ENCODE measurements at places on chromosomes 13 and 19. TPM values are rescaled to one million over a fixed set of nuclear protein-coding genes. Genes with fewer than 3 reads are reported as not detected.

ZNF780B gene
- 20.3 TPM for total RNA-seq

IZUMO4 gene
- total RNA-seq = not detected

PCCA gene
- total RNA-seq = 60.6 TPM

IGFL1 gene
- total RNA-seq = not detected

IFNL2 gene
- total RNA-seq = not detected

DNA sequence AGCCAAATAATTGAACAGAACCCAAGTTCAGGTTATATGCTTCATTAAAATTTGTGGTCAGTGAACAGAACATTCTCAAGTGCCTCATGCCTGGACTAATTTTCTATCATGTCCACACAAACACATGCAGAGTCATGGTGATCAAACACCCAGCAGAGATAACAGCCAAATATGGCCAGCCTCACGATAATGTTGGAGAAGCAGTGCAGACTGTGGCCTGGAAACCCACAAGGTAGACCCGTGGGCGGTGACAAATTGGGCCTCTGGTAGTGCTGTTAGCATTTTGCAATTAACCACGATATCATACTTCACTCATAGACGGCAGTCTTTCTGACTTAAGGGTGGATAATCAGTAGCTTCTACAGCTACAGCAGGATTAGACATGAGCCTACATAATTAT, 35.0 kb upstream of the VWA8 start:
- H3K4me3 ChIP-seq = no peak overlapping the region
- H3K36me3 ChIP-seq = no peaks in the 10 kb centered on the region
- no peak for DNase-seq
- H3K27me3 ChIP-seq = no peaks in the 10 kb centered on the region

DNA sequence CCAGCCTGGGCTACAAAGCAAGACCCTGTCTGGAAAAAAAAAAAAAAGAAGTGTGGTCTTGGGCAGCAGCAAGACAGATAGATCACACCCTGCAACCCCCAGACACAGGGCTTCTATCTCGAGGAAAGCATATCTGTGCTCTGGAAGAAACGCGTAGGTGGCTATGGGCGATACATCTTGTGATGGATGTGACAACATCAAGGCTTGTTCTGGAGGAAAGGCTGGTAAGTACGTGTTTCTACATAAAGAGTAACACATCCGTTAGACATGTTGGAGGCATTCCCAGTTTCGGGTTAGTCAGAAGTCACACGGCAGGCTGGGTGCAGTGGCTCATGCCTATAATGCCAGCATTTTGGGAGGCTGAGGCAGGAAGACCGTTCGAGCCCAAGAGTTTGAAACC, 6.6 kb upstream of the DHDH start:
- no peak overlapping the region for H3K4me3 ChIP-seq
- H3K4me1 ChIP-seq = no peaks in the 10 kb centered on the region
- H3K27ac ChIP-seq = no peak overlapping the region
- peaks cover 10% of the 10 kb centered on the region for H3K27me3 ChIP-seq

GRCh38 chr19:46629546-46630025, 4.7 kb upstream of the PTGIR start:
- H3K27me3 ChIP-seq = peaks cover 30% of the 10 kb centered on the region
- H3K4me3 ChIP-seq = no peak overlapping the region
- H3K27ac ChIP-seq = no peak overlapping the region
- no peaks in the 10 kb centered on the region for H3K36me3 ChIP-seq

GRCh38 chr13:51801631-51802099, 2.3 kb downstream of the DHRS12 start:
- H3K36me3 ChIP-seq = no peaks in the 10 kb centered on the region
- DNase-seq = peak; percentile 92
- peak overlapping the region; percentile 74 for H3K27ac ChIP-seq
- H3K4me3 ChIP-seq = no peak overlapping the region
- H3K27me3 ChIP-seq = no peaks in the 10 kb centered on the region
- peaks cover 58% of the 10 kb centered on the region for H3K4me1 ChIP-seq

- no peak overlapping the region for H3K27ac ChIP-seq
- H3K27me3 ChIP-seq = no peaks in the 10 kb centered on the region
- H3K36me3 ChIP-seq = no peaks in the 10 kb centered on the region
- DNase-seq = no peak
- H3K4me3 ChIP-seq = no peak overlapping the region
Observed at GRCh38 chr19:33395561-33396550, 22.3 kb downstream of the CEBPG start.

GRCh38 chr19:2168619-2169424, 5.1 kb downstream of the DOT1L start:
- no peaks in the 10 kb centered on the region for H3K27me3 ChIP-seq
- peak overlapping the region; percentile 54 for H3K27ac ChIP-seq
- peaks cover 33% of the 10 kb centered on the region for H3K4me1 ChIP-seq
- H3K4me3 ChIP-seq = no peak overlapping the region
- H3K36me3 ChIP-seq = no peaks in the 10 kb centered on the region

DNA sequence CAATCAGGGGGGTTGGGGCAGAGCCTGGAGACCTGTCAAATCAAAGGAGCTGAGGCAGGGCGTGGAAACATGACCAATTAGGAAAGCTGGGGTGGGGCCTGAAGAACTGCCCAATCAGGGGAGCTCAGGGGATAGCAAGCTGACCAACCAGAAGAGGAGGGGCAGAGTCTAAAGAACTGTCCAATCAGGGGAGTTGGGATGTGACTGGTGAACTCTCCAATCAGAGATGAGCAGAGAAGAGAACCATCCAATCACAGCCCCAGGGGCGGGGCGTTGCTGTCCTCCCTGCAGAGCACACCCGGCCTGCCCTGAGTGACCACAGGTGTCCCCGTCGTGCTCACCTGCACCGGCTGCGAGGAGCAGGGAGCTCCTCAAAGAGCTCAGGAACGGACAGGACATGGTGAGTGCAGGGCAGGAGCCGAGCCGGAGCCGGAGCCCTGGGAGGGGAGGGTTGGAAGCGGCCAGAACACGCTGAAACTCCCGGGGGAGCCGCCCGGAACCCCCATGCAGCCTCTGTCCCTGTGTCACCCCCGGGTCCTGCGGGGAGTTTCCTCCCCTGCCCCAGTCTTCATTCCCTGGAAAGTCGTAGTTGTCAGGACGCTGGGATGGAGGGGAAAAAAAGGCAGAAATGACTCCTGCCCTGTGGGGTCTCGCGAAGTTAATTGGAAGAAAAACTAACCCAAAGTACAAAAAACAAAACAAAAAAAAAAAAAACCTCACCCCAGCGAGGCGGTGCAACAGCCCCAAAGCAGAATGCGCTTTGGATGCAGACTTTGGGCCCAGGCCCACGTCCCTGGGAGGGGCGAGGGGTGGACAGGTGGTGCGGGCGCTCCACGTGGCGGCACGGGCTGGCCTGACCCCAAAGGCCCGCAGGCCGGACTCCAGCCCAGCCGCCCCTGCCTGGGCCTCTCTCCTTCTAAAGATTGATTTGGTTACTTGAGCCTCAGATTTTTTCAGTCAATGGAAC, at the start of gene ZNF556:
ZNF556 (plus strand) TSS at position 311 of the 967 bp plus-strand sequence; CDS start at position 398, 87 bp downstream.
- no peaks in the 10 kb centered on the region for H3K4me1 ChIP-seq
- H3K36me3 ChIP-seq = no peaks in the 10 kb centered on the region
- no peak for DNase-seq
- no peak within 1 kb of the TSS for H3K4me3 ChIP-seq
- H3K27ac ChIP-seq = no peak within 1 kb of the TSS

GRCh38 chr19:9792206-9793070, 23.9 kb upstream of the ZNF846 start:
- H3K27ac ChIP-seq = no peak overlapping the region
- peak overlapping the region; percentile 88 for H3K4me3 ChIP-seq
- peaks cover 5% of the 10 kb centered on the region for H3K27me3 ChIP-seq
- peaks cover 12% of the 10 kb centered on the region for H3K4me1 ChIP-seq

GRCh38 chr19:43599635-43600295, 3.4 kb downstream of the ZNF576 start:
- no peak overlapping the region for H3K27ac ChIP-seq
- H3K4me1 ChIP-seq = no peaks in the 10 kb centered on the region
- no peak overlapping the region for H3K4me3 ChIP-seq
- no peaks in the 10 kb centered on the region for H3K27me3 ChIP-seq
- no peaks in the 10 kb centered on the region for H3K36me3 ChIP-seq
- DNase-seq = no peak

GRCh38 chr13:75154331-75154730, 327.6 kb downstream of the TBC1D4 start:
- H3K27ac ChIP-seq = no peak overlapping the region
- no peaks in the 10 kb centered on the region for H3K4me1 ChIP-seq
- H3K27me3 ChIP-seq = no peaks in the 10 kb centered on the region
- no peaks in the 10 kb centered on the region for H3K36me3 ChIP-seq
- DNase-seq = no peak

DNA sequence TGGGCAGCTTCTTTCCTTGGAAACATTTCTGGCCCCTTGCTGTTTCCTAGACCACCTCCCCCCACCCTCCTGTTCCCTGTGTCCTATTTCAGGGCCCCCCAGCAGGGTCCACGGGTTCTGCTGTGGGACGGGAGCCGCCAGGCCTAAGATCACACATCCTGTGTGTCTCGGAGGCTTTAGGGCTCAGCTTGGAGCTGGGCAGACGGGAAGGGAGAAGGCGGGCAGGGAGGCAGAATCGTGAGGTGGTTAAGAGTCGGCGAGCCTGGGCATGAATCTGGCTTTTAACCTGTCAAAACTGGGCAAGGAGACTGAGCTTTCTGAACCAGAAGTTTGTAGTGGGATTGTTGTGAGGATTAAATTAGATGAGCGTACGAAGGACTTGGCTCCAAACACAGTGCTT, 4.8 kb downstream of the KCNC3 start:
- no peak overlapping the region for H3K4me3 ChIP-seq
- H3K36me3 ChIP-seq = no peaks in the 10 kb centered on the region
- H3K4me1 ChIP-seq = peaks cover 3% of the 10 kb centered on the region

GRCh38 chr13:61761690-61762089, 346.0 kb upstream of the PCDH20 start:
- DNase-seq = no peak
- no peaks in the 10 kb centered on the region for H3K4me1 ChIP-seq
- H3K27ac ChIP-seq = no peak overlapping the region
- no peaks in the 10 kb centered on the region for H3K36me3 ChIP-seq
- H3K27me3 ChIP-seq = no peaks in the 10 kb centered on the region

GRCh38 chr19:802498-803098, 5.3 kb downstream of the PTBP1 start:
- no peak overlapping the region for H3K4me3 ChIP-seq
- H3K27me3 ChIP-seq = no peaks in the 10 kb centered on the region
- no peaks in the 10 kb centered on the region for H3K36me3 ChIP-seq
